Activated CD4-positive, alpha-beta T cell treated with anti-CD3 and anti-CD28 coated beads for 1 hour (primary cell): ENCODE measurements at places on chromosomes 4 and X.

DNA sequence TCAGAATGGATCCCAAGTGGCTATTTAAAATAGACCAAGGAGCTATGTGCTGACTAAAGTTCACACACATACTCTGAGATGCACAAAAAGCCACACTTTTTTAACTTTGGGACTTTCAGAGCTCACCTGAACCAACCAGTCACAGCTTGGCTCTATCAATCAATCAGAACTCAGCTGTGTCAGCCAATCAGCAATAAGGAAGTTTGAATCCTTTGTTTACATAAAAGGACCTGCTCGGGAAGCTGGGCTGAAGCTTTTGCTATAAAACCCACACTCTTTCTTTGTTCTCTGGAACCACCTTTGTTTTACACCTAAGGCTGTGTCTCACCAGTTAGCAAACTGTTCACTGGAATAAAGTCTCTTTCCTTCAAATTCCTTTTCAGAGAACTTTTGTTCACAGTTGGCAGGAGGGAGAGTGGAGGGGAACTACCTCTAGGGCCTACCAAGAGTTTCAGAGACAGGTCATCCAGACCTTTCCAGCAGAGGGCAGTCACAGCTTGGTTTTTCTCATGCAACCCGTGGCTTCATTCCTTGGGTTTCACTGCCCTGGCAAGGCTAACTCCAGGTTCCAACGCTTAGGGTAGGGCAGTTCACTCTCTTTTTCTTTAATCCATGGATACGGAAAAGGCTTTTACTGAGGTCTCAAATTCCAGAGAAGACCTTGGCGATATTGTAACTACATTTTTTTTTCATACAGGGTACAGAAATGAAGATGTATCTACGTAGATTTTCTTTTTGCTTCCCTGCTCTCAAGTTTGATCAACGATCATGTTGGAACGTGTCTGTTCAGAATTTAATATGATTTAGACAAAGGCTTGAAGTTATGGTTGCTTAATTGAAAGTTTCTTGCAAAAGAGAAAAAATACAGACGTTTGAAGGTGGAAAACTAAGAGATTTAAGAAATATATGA lies 80.7 kb downstream of the GPRIN3 start:
- DNase-seq = peak; percentile 63

DNA sequence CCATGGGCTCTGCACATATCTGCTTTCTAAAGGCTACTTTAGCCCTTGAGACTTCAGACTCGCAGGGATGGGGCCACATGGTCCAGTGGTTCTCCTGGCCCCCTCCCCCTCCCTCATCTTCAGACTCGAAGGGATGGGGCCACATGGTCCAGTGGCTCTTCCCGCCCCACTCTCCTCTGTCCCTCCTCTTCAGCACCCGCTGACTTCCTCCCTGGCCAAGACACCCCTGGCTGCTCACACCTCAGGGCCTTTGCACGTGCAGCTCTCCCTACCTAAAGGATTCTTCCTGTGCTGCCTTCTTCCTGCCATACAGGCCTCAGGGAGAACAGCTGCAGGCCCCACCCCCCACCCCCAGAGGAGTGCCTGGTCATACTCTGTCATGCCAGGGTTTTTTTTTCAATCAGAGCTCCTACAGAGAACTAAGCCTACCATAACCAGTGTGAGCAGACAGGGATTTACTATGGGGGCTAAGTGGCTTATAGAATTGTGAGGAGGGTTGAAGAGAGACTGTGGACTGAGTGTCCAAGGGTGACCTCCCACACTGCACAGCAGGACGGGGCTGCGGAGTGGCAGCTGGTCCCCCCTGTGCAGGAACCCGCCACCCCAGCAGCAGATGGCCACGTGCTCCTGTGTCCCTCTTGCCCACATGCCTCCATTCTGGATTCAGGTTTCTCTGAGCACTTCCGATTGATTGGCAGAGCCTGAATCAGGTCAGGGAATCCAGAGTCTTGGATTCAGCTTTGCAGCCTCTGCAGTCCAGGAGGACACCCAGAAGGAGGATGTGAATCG lies 6.1 kb upstream of the SPON2 start:
- no peak for DNase-seq

DNA sequence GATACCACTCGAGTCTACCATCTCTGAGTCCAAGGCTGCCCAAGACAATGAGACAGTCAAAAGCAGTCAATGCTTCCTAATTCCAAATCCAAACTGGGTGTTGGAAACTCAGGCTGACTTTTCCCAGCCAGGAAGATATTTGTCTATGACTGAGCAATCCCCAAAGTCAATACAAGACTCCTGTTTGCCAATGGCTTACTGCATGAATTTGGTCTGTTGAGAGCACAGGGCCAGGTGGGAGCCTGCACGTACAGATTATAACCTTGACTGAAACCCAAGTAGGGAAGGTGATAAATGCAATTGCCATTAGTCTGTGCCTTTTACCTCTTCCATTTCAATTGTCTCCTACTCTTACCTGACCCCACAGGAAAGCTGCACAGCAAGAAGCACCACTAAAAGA lies 72.6 kb upstream of the PPARGC1A start:
- DNase-seq = no peak

GRCh38 chrX:150605603-150606002 lies 37.2 kb downstream of the MTM1 start:
- no peak for DNase-seq

DNA sequence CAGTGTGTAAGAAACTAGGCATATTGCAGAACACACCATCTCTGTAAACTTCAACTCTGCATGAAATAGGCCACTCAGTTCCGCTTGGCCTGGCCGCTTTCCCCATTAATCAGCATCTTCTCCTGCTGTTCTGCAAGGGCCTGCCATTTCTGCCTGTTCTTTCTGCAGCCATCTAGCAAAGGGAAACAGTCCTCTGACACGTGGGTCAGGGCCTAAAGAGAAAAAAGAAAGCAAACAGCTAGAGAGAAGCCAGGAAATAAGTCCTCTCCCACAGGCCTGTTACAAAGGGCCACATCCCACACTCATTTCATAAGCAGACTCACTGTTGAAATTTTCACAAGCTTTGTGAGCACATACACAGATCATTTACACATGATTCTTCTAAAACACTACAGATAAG lies 130.1 kb downstream of the PDE5A start:
- no peak for DNase-seq

DNA sequence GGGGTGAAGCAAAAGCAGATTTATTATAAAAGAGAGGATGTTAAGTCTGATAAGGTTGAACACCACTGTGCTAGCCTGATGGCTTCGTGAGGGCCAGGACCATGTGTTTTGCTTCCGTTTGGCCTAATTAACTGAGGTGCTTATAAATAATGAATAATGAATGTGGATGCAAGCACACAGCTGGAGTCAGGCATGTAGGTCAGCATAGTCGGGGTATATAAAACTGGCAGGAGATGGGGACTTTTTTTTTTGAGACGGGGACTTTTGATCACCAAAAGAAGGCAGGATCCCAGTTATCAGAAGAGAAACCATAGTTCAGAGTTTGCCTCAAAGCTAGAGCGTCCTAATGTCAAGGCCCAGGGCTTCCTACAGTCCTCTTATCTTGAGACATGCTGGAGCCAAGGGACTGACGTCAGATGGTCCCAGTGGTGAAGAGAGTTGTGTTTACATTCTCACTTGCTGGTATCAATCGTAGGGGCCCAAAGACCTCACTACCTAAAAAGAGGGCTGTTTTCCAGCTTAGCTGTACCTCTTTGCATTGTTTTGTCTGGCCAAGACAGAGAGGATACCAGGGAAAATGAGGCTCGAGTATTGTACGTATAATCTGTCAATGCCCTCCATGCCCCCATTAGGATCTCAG lies 50.4 kb downstream of the RTL9 start:
- DNase-seq = no peak
